ENCODE measurements at places on chromosomes 3 and 15.
A peak's percentile ranks its signal among the peaks of the same experiment; 100 is the strongest.

- no peak for DNase-seq
These were observed 301.4 kb downstream of the PTPRG start for GRCh38 chr3:61862614-61863289.

- DNase-seq = no peak
These were observed 14.3 kb downstream of the CPN2 start for GRCh38 chr3:194336601-194337355.

DNA sequence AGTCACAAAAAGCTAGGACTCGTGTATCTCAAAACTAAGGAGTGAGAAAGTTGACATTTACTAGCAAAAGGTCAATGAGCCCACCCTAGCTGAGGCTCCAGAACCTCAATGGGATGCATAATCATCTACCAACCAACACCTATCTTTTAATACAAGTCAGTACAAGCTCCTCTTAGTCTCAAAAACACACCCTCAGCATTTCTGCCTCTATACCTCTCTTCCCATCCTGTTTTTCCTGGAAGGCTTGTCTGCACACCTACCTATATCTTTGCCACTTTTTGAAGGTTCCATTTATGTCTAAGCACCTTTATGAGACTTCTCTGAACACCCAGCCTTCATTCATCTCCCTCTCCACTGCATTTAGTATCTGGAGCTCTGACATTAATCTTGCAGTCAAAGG is 10.0 kb downstream of the WWTR1 start:
- no peak for DNase-seq

- no peak for DNase-seq
These were observed 70.1 kb downstream of the HERC1 start for GRCh38 chr15:63763476-63764123.

DNA sequence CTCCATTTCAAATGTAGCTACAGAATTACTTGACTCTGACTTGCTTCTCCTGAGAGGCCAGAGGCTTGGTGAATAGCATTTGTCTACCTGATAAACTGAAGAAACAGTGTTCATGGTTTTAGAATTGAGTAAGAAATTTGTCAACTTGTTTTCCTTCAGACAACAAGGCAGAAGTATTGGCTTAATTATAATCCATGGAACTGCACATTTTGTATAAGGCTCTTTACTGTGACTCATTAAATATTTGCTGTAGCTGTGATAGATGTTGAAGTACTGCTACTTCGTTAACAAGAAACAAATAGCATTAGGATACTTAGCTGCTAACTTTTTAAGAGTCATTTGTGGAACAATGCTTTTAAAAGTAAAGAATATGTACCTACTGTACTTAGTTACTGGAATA is 4.6 kb downstream of the UNC13C start:
- DNase-seq = no peak

DNA sequence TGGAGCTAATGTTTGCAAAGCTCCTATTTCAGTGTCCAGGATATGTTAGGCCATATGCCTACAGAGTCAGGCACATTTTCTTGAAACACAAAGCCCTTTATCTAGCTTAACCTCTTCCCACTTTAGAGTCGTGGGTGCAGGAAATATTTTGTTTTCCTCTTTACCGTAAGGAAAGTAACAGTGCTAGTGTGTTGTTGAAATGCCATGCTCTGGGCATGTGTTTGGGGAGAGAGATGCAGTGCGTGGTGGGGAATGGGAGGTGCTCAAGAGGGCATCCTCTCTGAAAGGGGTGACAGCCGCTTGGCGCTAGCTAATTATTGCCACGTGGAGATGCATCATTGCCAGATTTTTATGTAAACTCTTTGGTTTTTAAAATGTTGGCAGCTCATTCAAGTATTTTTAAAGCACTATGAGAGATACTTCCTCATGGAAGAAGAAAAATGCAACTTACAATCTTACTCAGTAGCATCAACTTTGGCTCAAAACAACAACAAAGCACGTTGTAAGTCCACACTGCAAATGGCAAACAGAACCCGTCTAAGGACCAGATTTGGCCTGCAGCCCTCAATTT is 152.6 kb downstream of the LPP start:
- DNase-seq = no peak

DNA sequence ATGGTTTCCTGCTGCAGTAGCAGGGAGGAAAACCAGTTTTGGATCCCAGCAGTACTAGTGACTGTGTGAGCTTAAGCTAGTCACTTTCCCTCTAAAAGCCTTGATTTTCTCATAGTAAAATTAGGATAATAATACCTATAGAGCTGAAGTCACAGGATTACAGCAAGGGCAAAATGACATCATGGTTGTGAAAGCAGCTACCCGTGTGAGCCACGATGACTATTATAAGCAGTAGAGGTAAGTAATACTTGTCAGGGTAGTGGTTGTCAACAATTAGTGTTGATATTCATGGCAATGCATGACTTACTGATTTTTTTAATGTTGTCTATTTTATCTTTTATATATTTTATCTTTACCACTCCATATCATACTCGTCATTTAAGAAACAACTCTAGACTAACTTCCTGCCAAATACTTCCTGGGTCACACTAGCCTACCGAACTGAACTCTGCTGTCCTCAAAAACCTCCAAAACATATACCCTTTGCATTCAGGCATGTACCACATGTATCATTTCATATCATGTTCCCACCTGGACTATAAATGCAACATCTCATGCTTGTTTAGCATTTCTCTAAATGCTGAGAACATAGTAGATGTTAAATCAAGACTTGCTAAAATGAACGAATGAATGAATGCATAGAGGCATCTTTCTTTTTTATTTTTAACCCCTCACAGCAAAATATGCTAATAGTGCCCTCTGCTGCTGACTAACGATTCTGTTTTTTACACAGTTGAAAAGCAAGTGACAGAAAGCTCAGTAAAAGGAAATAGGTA is 172.6 kb downstream of the P3H2 start:
- peak; percentile 5 for DNase-seq

- peak; percentile 46 for DNase-seq
These were observed 33.1 kb upstream of the POLG start for GRCh38 chr15:89367485-89368451.

- DNase-seq = no peak
These were observed 31.9 kb downstream of the SMAD6 start for GRCh38 chr15:66733976-66734375.

DNA sequence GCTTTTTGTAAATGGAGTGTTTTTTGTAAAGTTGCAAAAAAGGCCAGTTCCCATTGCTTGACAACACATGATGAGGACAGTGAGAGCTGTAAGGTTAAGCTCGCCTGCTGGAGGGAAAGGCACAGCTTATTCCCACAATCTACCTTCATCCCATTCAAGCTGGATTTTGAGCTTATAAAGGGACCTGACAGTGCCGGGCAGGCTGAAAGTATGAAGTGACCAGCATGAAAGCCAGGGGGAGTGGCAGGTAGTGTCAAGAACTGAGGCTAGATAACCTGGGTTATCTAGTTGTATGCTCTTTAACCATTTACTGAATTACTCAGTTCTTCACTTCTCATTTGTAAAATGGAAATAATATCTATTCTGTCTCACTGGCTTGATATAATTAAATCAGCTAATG is 52.3 kb upstream of the KPNA4 start:
- DNase-seq = no peak
